Central memory CD8-positive, alpha-beta T cell (primary cell): ENCODE measurements at places on chromosomes 12 and 14.

- no peaks in the 10 kb centered on the region for H3K27me3 ChIP-seq
- H3K36me3 ChIP-seq, result peaks cover 6% of the 10 kb centered on the region
- peaks cover 48% of the 10 kb centered on the region for H3K4me1 ChIP-seq
- H3K4me3 ChIP-seq, result peak overlapping the region; percentile 89
- no peak for DNase-seq
Observed at GRCh38 chr12:4141348-4142270, 132.0 kb upstream of the CCND2 start.

GRCh38 chr14:69658664-69659261, 47.4 kb downstream of the SUSD6 start:
- H3K4me3 ChIP-seq, result no peak overlapping the region
- peaks cover 12% of the 10 kb centered on the region for H3K36me3 ChIP-seq
- peak overlapping the region; percentile 52 for H3K27ac ChIP-seq

GRCh38 chr12:91119089-91119488, 7.8 kb upstream of the LUM start:
- H3K36me3 ChIP-seq, result no peaks in the 10 kb centered on the region
- H3K27ac ChIP-seq, result no peak overlapping the region
- H3K4me1 ChIP-seq, result no peaks in the 10 kb centered on the region
- DNase-seq, result no peak
- H3K27me3 ChIP-seq, result no peaks in the 10 kb centered on the region

- no peaks in the 10 kb centered on the region for H3K36me3 ChIP-seq
- H3K4me3 ChIP-seq, result no peak overlapping the region
- H3K4me1 ChIP-seq, result no peaks in the 10 kb centered on the region
- H3K27me3 ChIP-seq, result peaks cover 49% of the 10 kb centered on the region
Observed at GRCh38 chr14:94412671-94413638, 24.6 kb upstream of the SERPINA1 start.

- peaks cover 1% of the 10 kb centered on the region for H3K36me3 ChIP-seq
- no peak overlapping the region for H3K27ac ChIP-seq
- no peak for DNase-seq
- no peaks in the 10 kb centered on the region for H3K4me1 ChIP-seq
Observed at GRCh38 chr12:63164911-63165310, 13.9 kb upstream of the AVPR1A start.
